Psoas muscle (tissue), 8 donors: ENCODE measurements at places on chromosomes 6 and 20. TPM values are rescaled to one million over a fixed set of nuclear protein-coding genes. Genes with fewer than 3 reads are reported as not detected.

Gene CBLN4
- 0.11 TPM for total RNA-seq

Gene GTF3C6
- 143 TPM for total RNA-seq

Gene FILIP1
- total RNA-seq, result 87.3 TPM

- DNase-seq, result no peak
Observed at GRCh38 chr20:63837479-63837878, 6.4 kb upstream of the ZBTB46 start.

DNA sequence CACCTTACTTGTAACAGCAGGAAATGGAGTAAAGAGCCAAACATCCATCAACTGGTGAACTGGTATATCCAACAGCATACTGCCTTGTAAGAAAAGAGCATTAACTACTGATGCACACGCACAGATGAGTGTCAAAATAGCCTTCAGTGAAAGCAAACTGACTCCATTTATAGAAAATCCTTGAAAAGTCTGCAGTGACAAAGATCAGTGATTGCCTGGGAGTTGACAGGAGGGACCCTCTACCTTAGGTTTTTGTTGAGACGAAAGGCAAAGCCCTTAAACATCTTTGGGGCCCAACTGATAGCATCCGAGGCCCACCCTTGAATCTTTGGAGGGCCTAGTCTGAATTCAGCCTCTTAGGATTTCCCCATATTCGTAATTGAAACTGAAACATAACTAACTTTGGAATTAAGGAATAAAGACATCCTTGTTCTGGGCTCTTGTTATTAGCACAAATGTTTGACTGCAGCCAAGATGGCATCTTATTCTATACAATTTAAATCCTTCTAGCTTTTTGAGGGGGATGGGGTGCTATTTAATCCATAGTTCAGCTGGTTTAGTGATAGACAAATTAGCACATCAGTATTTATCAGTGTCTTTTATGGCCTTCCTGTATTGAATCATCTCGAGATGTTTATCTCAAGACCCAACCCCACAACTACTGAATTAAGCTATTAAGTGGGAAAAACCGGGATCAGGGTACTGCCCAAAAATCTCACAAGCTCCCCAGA, 13.0 kb downstream of the FBXO5 start:
- DNase-seq, result no peak

DNA sequence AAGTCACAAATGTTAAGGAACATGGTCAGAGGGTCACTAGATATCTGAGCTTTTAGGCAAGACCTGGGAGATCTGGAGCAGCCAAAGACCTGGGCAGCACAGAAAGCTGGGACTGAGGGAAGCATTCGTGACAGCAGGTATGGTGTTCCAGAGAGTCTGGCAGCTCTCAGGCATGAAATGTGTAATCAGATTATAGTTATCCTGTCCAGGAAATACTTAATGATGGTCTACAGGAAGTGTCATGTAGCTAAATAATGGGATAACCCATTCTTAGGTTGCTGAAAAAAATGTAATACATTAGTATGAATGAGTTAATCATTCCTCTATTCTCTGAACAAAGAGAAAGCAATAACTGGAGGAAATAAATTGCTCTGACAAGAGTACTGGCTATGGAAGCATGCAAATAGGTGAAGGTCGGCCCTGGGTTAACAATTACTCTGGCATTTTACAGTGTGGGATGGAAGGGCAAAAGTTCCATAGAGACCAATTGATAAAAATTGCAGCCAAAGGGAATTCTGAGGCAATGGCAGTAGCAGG, 740.5 kb downstream of the CBLN4 start:
- DNase-seq, result no peak

- no peak for DNase-seq
Observed at GRCh38 chr6:54515713-54516112, 207.5 kb downstream of the TINAG start.

DNA sequence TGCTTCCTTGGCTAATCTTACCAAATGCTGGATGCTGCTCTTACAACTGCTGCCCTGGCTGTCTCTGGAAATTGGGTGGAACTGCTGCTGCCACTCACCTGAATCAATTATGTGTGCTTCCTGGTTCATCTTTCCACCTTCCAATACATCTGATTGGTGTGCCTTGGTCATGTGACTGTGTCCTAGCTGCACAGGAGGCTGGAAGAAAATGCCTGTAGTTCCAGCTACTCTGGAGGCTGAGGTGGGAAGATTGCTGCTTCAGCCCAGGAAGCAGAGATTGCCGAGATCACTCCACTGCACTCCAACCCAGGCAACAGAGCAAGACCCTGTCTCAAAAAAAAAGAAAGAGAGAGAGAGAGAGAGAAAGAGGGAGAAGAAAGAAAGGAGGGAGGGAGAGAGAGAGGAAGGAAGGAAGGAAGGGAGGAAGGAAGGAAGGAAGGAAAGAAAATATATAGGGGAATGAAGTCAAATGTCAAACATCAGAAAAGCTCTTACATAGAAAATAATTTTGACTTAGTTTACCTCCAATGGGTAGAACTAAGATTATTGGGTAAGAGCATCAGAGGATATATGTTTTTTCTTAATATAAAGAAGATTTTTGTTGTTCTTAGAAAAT, 14.1 kb upstream of the PPARD start:
- no peak for DNase-seq

GRCh38 chr20:59518881-59519706, 85.2 kb upstream of the PHACTR3 start:
- DNase-seq, result no peak

DNA sequence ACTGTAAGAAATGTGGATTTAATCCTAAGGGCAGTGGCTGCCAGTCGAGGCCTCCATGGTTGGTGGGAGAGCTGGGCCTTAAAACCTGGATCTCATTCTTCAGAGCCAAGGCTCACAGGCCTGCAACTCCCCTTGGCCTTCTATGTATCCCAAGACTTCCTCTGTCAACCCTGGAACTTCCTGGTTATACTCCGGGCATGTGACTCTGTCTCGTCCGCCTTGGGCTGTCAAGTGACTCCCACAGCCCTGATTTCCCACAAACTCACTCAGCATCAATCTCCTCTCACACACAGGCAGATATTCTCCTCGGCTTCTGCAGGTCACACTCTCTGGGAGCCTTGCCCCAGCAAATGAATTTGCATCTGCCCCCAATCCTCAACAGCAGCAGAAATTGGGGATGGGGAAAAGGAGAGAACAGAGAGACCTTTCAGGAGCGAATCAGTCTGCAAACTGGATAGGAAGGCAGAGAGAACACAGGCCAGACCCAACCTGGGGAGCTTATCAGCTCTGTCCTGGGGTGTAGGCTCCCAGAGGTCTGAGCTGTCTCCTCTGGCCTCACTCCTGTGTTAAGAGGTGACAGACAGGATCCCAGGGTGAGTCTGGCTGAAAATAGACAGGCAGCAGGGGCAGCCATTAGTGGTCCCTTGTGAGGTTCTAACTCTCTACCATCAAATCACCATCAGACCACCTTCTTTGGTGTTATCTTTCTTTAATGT, 30.4 kb upstream of the PREX1 start:
- DNase-seq, result no peak

DNA sequence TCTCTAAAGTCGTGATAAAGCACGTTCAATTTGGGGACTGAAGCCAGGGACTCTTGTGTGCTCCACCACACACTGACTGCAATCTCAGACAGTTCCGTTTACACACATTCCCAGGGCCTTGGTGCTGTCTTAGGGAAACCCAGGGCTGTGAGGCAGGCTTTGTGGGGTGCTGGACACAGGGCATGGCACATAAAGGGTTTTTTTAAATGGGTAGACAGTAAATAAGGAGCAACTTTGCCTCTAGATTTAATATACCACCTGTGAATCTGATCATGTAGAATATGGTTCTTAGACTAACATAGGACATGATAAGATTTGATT, 2.3 kb downstream of the ENTPD6 start:
- DNase-seq, result no peak

DNA sequence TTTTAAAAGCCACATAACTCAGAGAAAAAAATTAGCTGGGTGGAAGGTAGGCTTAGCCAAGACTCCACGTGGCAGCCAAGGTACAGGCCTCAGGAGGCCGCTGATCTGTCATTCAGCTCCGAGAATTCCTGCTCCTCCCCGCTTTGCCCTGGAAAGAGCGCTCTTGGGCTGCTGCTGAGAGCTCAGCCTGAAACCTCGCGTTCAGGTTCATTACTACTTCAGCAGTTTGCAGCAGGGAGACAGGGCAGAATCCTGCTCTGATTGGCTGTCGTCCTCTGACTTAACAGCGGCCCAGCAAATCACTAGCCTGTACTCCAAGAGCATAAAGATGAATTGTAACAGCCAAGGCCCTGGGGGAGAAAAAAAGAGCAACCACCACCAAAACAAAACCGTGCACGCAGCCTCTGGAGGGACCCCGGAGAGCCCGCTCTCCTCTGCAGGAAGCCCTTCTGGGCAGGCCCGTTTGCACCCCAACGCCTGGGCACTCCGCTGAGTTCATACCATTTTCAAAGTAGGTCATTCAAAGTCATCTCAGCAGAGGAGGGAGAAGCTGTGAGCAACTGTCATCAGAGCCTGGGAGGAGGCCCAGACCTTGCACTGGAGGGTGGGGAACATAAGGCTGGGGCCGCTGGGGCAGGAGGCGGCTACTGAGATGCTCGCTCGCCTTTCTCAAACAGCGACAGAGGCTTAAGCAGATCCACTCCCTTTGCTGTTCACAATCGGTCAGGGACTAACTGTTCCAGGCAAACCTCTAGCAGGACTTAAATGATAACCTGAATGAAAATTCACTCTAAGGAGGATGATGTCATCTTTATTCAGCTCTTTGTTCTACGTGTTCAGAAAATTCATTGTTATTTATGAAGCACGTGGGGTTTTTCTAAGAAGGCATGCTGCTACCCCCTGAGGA, 42.3 kb upstream of the ATXN1 start:
- peak; percentile 17 for DNase-seq

DNA sequence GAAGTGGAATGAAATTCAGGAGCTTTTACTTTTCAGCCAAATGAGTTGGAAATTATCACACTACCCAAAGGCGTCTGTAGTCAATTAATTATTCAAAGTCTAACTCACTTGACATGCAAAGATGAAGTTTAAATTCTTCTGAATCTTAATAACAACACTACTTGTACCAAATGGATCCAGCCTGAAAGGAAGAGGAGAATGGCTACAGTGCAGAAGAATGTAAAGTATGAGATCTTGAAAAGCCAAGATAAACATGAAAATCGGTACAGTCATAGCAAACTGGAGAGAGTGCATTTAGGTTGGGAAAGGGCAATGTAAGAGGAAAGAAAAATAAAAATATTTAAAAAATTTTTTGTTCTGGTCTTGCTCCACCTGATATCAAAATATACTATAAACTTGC, 195.5 kb downstream of the SIM1 start:
- DNase-seq, result no peak

GRCh38 chr6:7747433-7747832, 21.5 kb downstream of the BMP6 start:
- no peak for DNase-seq

GRCh38 chr6:163532526-163533078, 118.1 kb downstream of the QKI start:
- DNase-seq, result no peak

DNA sequence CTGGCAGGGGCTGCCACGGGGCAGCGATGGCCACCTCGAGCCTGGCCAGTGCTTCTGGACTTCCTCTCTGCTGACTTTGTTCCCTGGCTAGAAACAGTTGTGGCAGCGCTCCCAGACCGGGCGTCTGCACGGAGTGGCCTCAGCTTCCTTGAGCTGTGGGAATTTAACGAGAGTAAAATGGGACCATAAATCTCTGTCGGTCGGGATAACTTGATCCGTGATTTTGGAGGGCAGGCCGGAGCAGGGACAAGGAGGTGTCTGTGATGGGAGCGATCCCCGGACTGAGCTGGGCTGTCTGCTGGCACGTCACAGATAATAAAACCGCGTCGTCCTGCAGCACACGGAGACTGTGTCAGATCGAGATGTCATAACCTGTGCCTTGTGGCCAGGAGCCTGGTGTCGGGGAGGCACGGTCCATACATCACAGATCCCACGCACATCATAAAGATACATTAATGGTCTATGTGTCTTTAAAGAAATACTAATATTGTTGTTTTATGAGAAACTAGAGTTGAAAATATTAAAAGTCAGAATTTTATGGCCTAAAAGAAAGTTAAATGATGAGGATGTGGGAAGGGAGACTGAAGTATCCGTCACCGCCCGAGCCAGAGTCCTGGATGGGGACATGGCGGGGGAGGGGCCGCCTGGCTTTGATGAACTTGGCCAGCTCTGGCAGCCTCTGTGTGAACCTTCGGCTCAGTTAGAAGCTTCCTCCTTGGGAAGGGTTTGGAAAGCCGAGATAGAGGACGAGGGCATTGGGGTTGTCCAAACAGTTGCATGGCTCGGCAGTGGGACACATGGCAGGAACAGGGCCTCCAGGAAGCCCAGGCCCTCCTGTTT, 6.5 kb upstream of the RBBP8NL start:
- DNase-seq, result no peak

GRCh38 chr20:43726333-43726732, 469 bp downstream of the GTSF1L start:
- DNase-seq, result no peak

GRCh38 chr20:45993197-45993951, 15.3 kb upstream of the MMP9 start:
- DNase-seq, result no peak

DNA sequence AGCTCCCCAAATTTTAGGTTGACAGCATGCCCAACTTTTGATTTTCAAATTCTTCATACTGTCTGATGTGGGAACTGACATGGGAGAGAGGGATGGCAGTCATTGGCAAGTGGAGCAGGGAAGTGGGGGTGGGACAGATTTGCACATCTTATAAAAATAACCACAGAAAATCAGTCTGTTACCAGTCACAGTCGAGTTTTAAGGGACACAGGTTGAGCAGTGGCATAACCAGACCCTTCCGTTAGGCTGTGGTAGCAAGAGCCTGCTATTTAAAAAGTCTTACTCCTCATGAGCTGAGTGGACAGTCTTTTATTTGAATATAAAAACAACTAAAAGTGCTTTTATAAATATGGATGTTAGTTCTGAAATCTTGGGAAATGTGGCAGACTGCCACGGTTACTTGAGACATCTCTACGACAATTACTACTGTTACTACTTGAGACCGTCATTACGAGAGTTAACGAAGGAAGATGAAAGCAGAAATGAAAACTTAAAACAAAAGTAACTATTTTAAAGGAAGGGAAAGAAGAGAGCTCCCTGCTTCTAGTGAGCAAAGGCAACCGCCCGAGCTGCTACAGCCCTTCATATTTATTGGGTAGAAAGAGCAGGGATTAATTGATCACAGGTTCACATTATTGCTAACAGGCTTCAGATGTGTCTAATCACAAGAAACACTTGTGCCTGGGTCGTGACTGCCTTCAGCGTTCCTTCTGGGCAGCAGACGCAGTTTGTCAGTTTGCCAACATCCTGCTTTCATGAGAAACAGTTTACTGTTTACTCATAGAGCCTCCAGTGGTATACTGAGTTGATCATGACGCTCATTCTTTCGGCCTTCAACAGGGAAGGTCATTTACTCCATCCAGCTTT, 71.3 kb downstream of the EFHC1 start:
- peak; percentile 32 for DNase-seq

DNA sequence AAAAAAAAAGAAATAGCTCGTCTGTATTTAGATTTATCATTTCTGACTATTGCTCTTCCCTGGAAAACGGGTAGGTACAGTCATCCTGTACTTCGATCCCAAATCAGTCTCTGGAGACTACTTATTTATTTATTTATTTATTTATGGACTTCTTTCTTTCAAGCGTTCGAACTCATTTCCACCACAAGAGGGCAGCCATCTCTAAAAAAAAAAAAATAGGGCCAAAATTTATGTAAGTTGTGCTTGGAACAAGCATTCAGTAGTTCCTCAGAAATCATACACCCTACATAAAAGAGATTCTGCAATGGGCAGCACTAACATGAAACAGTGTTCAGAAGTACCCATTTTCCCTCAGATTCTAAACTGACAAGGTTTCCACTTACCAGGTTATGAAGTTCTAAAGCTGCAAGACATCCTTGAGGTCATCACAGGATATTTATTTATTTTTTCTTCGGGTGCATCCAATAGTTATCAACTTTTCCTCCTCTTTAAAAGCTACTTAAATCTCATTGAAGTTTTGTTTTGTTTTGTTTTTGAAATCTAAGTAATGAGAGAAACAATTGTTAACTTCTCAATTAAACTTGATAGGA, 1.9 kb upstream of the BMP2 start:
- no peak for DNase-seq
